Effector memory CD4-positive, alpha-beta T cell (primary cell): ENCODE measurements at places on chromosomes 12 and 14.

- no peak for DNase-seq
Measured at GRCh38 chr12:63224396-63224795, 73.4 kb upstream of the AVPR1A start.

DNA sequence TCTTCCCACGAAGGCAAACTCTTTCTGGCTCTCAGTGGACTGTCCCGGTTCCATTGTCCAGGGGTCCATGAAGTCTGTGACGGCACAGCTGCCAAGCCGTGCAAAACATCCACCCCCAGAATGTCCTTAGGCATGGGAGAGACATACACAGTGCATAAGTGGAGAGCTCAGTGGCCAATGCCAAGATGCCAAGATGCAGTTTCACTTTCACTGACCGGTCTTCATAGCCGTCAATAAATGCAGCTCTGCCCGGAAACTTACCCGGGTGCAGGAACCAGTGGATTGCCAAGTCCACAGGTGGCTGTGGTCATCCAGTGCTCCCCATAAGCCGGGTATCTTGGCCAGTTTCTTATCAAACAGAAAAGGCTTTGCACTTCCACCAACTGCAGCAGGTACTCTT, 162.3 kb downstream of the PTCSC3 start:
- DNase-seq = no peak

DNA sequence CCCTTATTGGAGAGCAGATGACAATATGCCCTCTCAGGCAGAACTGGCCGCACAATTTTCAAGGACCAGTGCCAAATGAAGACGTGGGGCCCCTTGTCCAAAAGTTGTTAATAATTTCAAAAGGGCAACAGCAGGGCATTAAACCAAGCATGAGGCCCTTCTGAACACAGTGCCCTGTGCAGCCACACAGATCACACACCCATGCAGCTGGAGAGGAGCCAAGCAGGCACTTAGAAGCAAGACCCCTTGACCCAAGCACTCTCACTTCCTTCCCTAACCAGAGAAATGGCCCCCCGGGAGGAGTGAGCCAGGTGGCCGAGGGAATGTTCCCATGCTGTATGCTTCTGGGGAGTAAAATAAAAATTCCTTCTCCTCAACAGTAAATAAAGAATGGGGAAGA, 114.0 kb upstream of the TMPO start:
- DNase-seq = no peak

DNA sequence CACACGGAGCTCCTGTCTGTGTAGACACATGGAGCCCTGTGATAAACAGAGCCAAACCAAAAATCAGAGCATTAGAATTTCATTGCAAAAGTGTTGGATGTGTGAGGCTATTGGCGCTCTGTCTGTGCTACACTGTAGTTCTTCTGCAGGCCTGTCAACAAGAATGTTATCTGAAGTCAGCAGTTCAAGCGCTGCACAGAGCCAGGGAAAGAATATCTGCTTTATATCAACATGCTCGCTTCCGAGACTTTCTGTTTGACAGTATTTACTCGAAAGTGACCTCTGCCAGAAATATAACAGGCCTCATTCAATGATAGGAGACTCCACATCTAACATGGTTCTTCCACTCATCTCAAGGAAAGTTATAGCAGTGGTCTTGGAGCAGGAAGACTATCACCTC, 118.3 kb downstream of the CCER1 start:
- no peak for DNase-seq
